ENCODE measurements at places on chromosomes 6 and 20. TPM values are rescaled to one million over a fixed set of nuclear protein-coding genes. Genes with fewer than 3 reads are reported as not detected.
A peak's percentile ranks its signal among the peaks of the same experiment; 100 is the strongest.

The UNC5CL gene
- 1.6 TPM for total RNA-seq

The WFDC12 gene
- not detected for total RNA-seq

The GLP1R gene
- 0.05 TPM for total RNA-seq

DNA sequence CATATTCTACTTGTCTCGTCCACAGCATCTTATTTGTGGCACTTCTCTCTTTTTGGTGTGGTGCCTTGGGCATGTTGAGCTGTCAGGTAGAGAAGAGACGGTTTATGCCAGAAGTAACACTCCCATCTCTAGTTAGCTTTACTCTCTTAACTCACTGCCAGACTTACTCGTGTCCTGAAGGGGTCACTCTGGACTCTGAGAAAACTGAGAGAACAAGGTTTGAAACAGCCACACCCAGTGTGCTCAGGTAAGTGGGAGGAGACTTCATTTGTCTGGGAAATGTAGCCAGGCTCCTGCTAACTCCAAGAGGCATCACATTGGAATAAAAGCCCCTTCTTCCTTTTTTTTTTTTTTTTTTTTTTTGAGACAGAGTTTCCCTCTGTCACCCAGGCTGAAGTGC, 360.8 kb downstream of the QKI start:
- no peaks in the 10 kb centered on the region for H3K27me3 ChIP-seq
- no peak for DNase-seq
- no peak overlapping the region for H3K4me3 ChIP-seq
- no peaks in the 10 kb centered on the region for H3K36me3 ChIP-seq

The PLEKHG1 gene
- total RNA-seq, result 1.8 TPM

GRCh38 chr6:36349240-36349639, 12.6 kb upstream of the BNIP5 start:
- H3K27me3 ChIP-seq, result peaks cover 35% of the 10 kb centered on the region
- H3K36me3 ChIP-seq, result no peaks in the 10 kb centered on the region
- no peak overlapping the region for H3K4me3 ChIP-seq
- no peak overlapping the region for H3K27ac ChIP-seq

- H3K4me3 ChIP-seq, result no peak overlapping the region
- H3K4me1 ChIP-seq, result peaks cover 10% of the 10 kb centered on the region
- no peak overlapping the region for H3K27ac ChIP-seq
- no peaks in the 10 kb centered on the region for H3K36me3 ChIP-seq
- no peak for DNase-seq
These were observed 45.3 kb downstream of the SLC2A12 start for GRCh38 chr6:134007077-134007476.

- peaks cover 7% of the 10 kb centered on the region for H3K36me3 ChIP-seq
- H3K4me3 ChIP-seq, result peak overlapping the region; percentile 67
- H3K4me1 ChIP-seq, result peaks cover 83% of the 10 kb centered on the region
- no peak for DNase-seq
- peak overlapping the region; percentile 92 for H3K27ac ChIP-seq
These were observed 101.6 kb downstream of the HIVEP2 start for GRCh38 chr6:142843361-142843760.

DNA sequence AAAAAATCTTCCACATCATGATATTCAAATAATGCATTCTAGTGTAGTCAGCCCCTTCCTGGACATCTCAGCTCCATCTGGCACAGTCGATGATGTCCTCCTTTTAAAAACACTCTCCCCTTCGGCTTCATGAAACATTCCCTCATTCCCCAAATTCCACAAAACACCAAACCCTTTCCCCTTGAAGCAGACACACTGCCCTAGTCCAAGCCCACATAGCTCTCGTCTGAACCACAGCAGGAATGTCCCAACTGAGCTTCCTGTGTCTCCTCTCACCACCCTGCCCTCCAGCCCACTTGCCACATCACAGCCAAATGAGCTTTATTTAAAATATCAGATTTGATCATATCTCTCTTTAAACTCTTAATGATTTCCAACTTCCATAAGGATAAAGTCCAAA, 106.4 kb upstream of the CARMIL1 start:
- peak overlapping the region; percentile 71 for H3K27ac ChIP-seq
- H3K36me3 ChIP-seq, result peaks cover 4% of the 10 kb centered on the region
- no peaks in the 10 kb centered on the region for H3K27me3 ChIP-seq
- peaks cover 84% of the 10 kb centered on the region for H3K4me1 ChIP-seq

The ATG5 gene
- 34.7 TPM for total RNA-seq

GRCh38 chr6:1615151-1615852, 5.6 kb downstream of the FOXC1 start:
- no peaks in the 10 kb centered on the region for H3K36me3 ChIP-seq
- H3K4me3 ChIP-seq, result no peak overlapping the region
- DNase-seq, result no peak
- H3K27me3 ChIP-seq, result peaks cover 63% of the 10 kb centered on the region
- H3K27ac ChIP-seq, result no peak overlapping the region

- H3K27ac ChIP-seq, result no peak overlapping the region
- no peaks in the 10 kb centered on the region for H3K36me3 ChIP-seq
- no peak for DNase-seq
- H3K4me3 ChIP-seq, result no peak overlapping the region
- H3K4me1 ChIP-seq, result no peaks in the 10 kb centered on the region
These were observed 87.9 kb upstream of the BMP5 start for GRCh38 chr6:55963301-55963700.

DNA sequence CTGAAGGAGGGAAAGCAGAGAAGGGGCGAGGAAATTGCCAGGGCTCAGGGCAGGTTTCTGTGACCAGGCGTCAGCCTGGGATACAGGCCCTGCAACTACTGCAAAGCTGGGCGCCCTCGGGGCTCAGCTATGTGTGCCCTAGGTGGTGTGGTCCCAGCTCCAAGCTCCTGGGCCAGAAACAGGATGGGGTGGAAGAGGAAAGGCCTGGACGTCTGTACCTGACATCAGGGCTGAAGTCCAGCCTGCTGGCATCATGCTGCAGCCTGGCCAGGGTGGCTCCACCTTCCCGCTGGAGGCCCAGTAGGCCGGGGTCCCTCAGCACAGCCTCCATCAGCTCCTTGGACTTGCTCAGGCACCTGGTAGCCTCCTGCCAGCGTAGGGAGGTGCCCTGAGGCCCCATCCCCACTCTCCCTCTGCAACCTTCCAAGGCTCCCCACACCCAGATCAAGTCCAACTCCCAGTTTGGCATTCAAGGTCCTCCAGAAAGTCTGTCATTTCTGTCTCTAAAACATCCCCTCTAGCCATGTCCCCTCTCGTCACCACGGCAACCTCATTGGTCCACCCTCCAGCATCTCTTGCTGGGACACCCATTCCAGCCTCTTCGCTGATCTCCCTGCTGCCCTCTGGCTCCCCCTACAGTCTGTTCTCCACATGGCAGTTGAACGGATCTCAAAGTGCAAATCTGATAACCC, 38.2 kb downstream of the KIAA1755 start:
- DNase-seq, result peak; percentile 35
- H3K36me3 ChIP-seq, result no peaks in the 10 kb centered on the region
- H3K27ac ChIP-seq, result no peak overlapping the region

DNA sequence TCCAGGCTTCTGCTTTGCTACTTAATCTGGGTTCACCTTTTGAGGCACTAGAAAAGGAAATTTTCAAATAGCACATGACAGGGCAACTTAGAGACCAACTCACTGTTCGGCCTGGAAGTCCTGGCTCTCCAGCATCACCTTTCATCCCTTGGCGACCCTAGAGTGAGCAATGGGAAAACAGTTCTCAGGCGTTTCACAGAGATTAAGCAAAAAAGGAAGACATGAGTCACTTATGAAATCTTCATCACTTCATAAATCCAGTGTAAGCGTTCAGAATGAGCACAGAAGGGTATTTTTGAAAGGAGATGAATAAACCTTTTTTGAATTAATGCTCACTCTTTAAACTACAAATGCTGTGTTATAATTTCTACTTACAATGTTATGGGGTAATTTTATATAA, 104.0 kb downstream of the COL12A1 start:
- no peaks in the 10 kb centered on the region for H3K27me3 ChIP-seq
- DNase-seq, result no peak
- H3K27ac ChIP-seq, result no peak overlapping the region
- no peaks in the 10 kb centered on the region for H3K36me3 ChIP-seq
- no peak overlapping the region for H3K4me3 ChIP-seq
- no peaks in the 10 kb centered on the region for H3K4me1 ChIP-seq

GRCh38 chr6:86128130-86128814, 485.6 kb upstream of the SYNCRIP start:
- no peaks in the 10 kb centered on the region for H3K36me3 ChIP-seq
- no peaks in the 10 kb centered on the region for H3K27me3 ChIP-seq
- no peaks in the 10 kb centered on the region for H3K4me1 ChIP-seq
- no peak overlapping the region for H3K4me3 ChIP-seq
- DNase-seq, result no peak

The PI16 gene
- total RNA-seq, result not detected

GRCh38 chr20:57164872-57165271, 101.6 kb downstream of the BMP7 start:
- no peak overlapping the region for H3K4me3 ChIP-seq
- no peak overlapping the region for H3K27ac ChIP-seq
- no peaks in the 10 kb centered on the region for H3K27me3 ChIP-seq
- no peaks in the 10 kb centered on the region for H3K36me3 ChIP-seq
- H3K4me1 ChIP-seq, result no peaks in the 10 kb centered on the region
- DNase-seq, result no peak

The CENPW gene
- 54.8 TPM for total RNA-seq

The TMEM74B gene
- total RNA-seq, result 1.2 TPM

The TPD52L2 gene
- total RNA-seq, result 66.7 TPM

DNA sequence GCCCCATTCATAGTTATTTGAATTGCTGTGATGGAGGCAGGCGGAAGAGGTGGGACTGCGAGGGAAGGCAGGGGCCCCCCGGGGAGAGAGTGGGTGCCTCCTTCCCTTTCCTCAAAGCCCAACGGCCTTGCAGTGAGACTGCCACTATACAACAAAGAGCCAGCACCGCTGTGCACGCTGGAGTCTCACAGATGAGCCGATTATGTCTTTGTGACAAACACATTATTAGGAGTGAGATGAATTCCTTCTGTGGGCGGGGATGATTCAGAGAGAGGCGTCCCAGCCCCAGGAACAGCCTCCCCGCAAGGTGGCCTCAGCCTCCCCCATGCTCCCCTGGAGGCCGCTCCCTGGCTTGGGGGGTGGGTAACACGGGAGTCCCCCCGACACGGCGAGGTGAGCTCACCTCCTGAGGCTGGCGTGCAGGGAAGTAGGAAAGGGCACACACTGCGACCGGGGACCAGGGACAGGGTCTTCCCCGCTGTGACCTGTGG, 26.7 kb downstream of the NTSR1 start:
- H3K27me3 ChIP-seq, result peaks cover 24% of the 10 kb centered on the region
- no peak for DNase-seq
- no peak overlapping the region for H3K4me3 ChIP-seq
- no peak overlapping the region for H3K27ac ChIP-seq
- no peaks in the 10 kb centered on the region for H3K36me3 ChIP-seq
- H3K4me1 ChIP-seq, result peaks cover 38% of the 10 kb centered on the region

DNA sequence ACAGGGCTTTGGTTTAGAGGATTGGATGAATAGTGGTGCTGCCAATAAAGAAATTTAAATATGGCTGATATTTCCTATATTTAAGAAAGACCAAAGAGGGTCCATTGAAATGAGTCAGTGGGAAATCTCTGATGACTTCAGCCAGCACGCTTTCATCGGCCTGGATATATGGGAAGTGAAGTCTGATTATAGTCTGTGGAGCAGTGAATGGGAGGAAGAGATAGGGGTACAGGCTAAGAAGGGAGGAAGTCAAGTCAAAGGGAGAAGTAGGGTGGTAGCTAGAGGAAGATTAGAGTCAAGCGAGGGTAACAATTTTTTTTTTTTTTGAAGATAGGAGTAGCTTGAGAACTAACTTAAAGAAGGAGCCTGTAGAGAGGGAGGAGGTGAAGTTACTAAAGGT, 22.7 kb downstream of the SLC16A10 start:
- no peaks in the 10 kb centered on the region for H3K27me3 ChIP-seq
- H3K36me3 ChIP-seq, result no peaks in the 10 kb centered on the region
- DNase-seq, result no peak
- peaks cover 19% of the 10 kb centered on the region for H3K4me1 ChIP-seq
- H3K27ac ChIP-seq, result no peak overlapping the region

- no peaks in the 10 kb centered on the region for H3K36me3 ChIP-seq
- H3K4me3 ChIP-seq, result no peak overlapping the region
- no peak for DNase-seq
These were observed 348.9 kb upstream of the KCNQ5 start for GRCh38 chr6:72272958-72273357.

DNA sequence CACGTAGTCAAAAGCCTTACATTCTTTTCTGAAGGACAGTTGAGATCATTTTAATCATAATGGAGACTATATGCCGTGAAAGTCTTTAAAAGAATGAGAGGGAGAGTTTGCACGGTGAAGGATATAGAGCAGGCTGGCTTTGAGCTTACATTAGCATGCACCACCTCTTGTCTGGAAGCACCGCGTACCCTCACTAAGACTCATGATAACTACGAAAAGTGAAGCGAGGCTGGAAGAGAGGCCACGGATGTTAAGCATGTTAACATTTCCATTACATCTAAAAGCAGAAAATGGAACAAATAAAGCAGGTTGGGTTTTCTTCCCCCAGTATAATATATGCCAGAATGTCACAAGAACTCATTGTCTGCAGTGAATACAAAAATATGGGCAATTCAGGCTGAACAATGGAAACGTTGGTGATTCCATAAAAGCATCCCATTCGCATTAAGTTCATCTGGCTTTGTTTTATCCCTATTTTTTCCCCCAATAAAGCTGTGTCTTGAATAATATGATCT, 40.6 kb upstream of the NKX2-2 start:
- DNase-seq, result no peak
- H3K36me3 ChIP-seq, result no peaks in the 10 kb centered on the region
- peaks cover 2% of the 10 kb centered on the region for H3K27me3 ChIP-seq
- H3K4me1 ChIP-seq, result peaks cover 34% of the 10 kb centered on the region
- H3K4me3 ChIP-seq, result no peak overlapping the region

The POFUT1 gene
- total RNA-seq, result 68.8 TPM

DNA sequence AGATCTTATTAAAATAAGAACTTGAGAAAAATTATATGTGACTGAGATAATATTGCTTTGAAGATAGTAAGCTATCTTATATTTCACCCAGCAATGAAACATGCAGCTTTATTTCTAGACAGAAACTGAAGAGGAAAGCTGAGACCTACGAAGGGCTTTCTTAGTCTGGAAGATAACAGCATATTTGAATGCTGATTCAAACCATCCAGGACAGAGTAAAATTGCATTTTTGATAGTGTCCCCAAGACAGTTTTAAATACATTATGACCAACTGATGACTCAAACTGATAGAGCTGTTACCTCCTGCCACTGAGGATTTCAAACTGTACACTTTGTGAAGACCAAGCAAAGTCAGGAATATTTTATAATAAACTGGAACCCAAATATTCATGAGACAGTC, 409.6 kb downstream of the GRIK2 start:
- no peak for DNase-seq
- H3K27ac ChIP-seq, result no peak overlapping the region

The FAM110A gene
- 12.7 TPM for total RNA-seq

- peaks cover 11% of the 10 kb centered on the region for H3K4me1 ChIP-seq
- peaks cover 12% of the 10 kb centered on the region for H3K27me3 ChIP-seq
- DNase-seq, result peak; percentile 70
- H3K36me3 ChIP-seq, result no peaks in the 10 kb centered on the region
These were observed at the start of gene STMN3 for GRCh38 chr20:63653041-63653973. STMN3 (minus strand) TSS chr20:63653424; CDS start chr20:63653345, 79 bp downstream.

The SNAI1 gene
- total RNA-seq, result 1.3 TPM

The HEY2 gene
- total RNA-seq, result not detected

DNA sequence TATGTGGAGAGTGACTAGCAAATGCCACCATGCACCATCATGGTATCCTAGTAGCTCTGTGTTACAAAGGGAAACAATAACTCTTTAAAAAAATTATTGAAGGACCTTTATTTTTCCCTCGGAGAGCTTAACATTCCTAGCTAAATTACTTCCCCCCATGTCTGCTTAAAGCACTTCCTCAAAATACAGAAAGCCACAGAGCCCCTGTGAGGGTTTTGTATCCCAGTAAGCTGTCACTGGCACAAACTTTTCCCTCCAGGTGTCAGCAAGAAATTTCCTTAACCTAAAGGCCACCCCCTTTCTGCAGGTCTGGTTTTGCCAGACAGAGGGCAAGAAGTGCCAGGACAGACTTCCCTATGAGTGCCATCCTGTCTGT, 340.0 kb upstream of the PRDM1 start:
- H3K4me3 ChIP-seq, result no peak overlapping the region
- DNase-seq, result no peak
- H3K27me3 ChIP-seq, result no peaks in the 10 kb centered on the region
- peaks cover 59% of the 10 kb centered on the region for H3K4me1 ChIP-seq
